ENCODE measurements at places on chromosomes 5 and 9.

GRCh38 chr5:6365142-6365976 is 13.0 kb downstream of the MED10 start:
- ATAC-seq, result no peak

- no peak for ATAC-seq
Observed at GRCh38 chr5:171386006-171386671, 1.5 kb upstream of the NPM1 start.

GRCh38 chr9:96486386-96487028 is 36.5 kb downstream of the HABP4 start:
- ATAC-seq, result no peak

GRCh38 chr9:136996361-136997292 is at the start of gene CLIC3:
Gene CLIC3 (minus strand): TSS chr9:136996568. CDS start chr9:136996543, 25 bp downstream.
- no peak for ATAC-seq

- no peak for ATAC-seq
Observed at GRCh38 chr5:136058039-136058971, 29.5 kb downstream of the TGFBI start.

All from activated CD4-positive, CD25-positive, alpha-beta regulatory T cell treated with anti-CD3 and anti-CD28 coated beads, Interleukin-2, amount 50 U/mL, for 24 hours (primary cell).